ENCODE measurements at places on chromosomes 11 and 22.

GRCh38 chr11:106391771-106392420 lies 314.4 kb downstream of the AASDHPPT start:
- no peak for DNase-seq

- peak; percentile 53 for DNase-seq
Measured at GRCh38 chr22:46070215-46070802, 80.0 kb upstream of the PPARA start.

- DNase-seq: no peak
Measured at GRCh38 chr22:46596819-46597218, 23.4 kb upstream of the GRAMD4 start.

DNA sequence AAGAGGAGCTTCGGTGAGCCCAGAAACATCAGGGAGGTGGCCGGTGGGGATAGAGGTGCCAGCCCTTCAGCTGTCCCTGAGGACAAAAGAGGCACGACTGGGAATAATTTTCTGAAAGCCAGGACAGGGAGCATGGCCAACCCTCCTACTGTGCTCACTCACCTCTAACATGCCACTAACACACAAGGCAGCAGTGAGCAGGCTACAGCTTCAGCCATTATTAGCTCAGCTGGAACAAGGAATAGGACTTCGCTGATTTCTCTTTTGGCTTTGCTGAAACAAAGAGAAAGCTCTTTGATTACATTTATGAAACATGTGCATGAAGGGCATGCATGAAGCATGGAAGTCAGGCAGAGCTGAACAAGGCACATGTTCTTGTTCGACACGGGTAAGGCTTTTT lies 12.1 kb upstream of the OR10A5 start:
- DNase-seq: no peak

DNA sequence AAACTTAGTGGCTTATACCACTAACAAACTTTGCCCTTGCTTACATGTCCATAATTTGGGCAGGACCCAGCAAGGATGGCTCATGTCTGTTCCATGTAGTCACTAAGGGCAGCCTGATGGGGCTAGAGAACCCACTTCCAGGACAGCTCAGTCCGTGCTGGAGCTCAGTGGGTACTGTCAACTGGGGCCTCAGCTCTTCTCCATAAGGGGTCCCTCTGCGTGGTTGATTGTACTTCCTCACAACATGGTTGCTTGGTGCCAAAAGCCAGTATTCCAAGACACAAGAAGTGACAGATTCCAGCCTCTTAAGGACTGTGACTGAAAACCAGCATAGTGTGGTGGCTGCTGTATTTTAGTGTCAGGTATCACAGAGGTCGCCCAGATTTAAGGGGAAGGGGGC lies 675.2 kb downstream of the TBC1D22A start:
- no peak for DNase-seq

- no peak for DNase-seq
Measured at GRCh38 chr11:126129727-126130671, 67.3 kb upstream of the CDON start.

DNA sequence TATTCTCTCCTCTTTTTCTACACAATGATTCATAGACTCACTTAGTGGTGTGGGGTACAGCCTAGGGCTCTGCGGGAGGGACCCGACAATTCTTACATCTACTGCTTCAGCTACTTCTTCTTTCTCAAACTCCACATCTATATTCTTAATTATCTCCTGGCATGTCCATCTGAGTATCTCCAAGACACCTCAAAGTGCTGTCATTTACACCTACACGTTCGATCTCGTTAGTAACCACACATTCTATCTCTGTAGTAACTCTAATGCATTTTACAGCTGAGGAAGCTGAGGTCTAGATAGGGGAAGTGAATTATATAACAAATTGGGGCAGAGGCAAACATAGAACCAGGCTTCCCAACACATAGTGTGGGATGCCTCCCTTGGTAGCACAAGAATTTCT lies 27.7 kb upstream of the RRM1 start:
- DNase-seq: no peak

DNA sequence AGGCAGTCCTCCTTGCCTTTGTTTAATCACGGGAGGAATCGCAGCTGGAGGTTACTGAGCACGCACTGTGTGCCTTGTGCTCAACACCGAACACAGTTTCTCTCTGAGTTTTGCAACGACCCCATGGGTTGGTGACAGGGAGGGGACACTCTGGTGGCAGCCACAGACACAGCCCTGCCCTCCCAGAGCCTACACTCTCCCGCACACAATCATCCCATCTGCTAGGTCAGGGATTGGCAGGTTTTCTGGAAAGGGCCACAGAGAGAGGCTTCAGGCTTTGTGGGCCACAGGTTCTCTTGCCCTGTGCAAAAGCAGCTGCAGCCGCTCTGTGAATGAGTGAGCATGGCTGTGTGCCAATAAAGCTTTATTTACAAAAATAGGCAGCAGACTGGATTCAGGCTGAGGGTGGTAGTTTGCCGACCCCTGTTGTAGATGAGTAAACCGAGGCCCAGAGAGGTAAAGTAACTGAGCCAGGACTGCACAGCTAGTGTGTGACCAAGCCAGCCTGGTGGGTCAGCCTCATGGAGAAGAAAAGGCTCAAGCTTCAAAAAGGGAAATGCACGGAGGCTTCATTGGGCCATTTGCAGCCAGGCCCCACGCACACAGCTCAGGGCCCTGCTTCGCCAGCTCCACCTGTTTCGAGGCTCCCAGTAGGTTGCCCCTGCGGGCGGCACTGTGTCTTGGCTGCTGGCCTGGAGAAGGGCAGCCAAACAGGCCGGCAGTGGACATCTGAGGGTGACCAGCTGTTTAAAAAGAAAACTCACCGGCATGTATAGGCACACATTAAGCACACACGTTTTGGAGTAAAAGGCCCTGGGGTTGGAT lies 16.3 kb downstream of the LTO1 start:
- no peak for DNase-seq

GRCh38 chr11:1882265-1883238 lies 9.1 kb downstream of the PRR33 start:
- DNase-seq: peak; percentile 91

DNA sequence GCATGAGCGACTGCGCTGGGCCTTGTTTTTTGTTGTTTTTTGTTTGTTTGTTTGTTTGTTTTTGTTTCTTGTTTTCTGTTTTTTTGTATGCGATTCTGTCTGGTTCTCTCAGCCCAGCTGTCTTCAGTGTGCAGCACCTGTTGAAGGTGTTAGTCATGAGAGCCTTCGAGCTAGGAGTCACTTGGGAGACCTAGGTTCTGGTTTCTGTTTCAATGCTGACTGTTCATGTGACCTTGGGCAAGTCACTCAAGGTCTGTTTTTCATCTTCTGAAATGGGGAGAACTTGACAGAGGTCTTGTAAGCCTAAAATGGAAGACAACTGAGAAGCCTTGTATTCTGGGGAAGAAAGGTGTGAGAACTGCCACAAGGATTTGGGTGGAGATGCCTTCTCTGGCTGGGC lies 1.8 kb downstream of the DCPS start:
- no peak for DNase-seq

- DNase-seq: no peak
Measured at GRCh38 chr22:36773935-36774334, 2.0 kb downstream of the IFT27 start.

DNA sequence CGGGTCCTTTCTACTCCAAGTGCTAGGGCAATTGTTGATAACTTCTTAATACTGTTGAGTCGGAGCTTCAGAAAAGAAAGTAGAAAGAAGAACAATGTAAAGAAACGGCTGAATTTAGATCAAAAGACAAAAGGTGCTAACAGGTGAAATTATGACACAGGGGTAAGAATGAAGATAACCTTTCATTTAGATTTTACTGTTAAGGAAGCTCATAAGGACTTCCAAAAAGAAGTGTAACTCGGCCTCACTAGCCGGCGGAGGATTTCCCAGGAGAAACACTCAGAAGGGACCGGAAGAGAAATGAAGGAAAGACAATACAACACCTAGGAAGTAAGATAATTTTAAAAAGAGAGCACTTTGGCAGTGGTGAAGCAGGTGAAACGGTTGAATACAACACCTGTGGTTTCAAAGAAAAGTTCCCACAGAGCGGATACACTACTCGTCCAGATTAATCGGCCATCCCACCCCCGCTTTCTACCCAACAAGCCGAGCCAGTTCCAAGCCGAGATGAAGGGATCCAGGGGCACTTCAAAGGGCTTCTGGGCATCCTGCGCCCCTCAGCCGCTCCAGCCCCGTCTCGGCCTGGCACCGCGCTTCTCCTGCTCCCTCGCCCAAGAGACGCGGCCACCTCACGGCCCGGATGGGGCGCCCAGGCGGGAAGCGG lies 737 bp downstream of the PPP2R1B start:
- DNase-seq: no peak

- no peak for DNase-seq
Measured at GRCh38 chr11:134119094-134119493, 50.2 kb downstream of the JAM3 start.

- DNase-seq: peak; percentile 68
Measured at GRCh38 chr11:128720522-128720985, 26.7 kb downstream of the FLI1 start.

DNA sequence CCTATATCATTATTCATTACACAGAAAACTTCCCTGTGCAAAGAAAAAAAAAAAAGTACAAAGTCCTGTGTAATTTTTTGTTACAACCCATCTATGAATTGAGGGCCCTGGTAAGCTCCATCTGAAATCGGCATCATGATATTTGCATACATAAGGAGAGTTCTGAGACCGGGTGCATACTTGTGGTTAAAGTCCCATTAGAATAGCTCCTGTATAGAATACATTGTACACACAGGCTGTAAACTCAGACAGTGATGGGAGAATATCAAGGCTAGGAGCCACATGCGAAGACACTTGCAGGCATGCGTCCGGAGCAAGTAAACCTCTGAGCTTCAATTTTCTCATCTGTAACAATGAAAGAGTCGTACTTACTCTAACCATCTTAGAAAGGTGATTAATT lies 353.2 kb downstream of the ETS1 start:
- no peak for DNase-seq
